ENCODE measurements at places on chromosomes 4 and X. TPM values are rescaled to one million over a fixed set of nuclear protein-coding genes. Genes with fewer than 3 reads are reported as not detected.

The USP27X gene
- 13.5 TPM for total RNA-seq

The EVC gene
- total RNA-seq = not detected

The CFI gene
- 0.19 TPM for total RNA-seq

The PDZD4 gene
- 1.3 TPM for total RNA-seq

The CCDC110 gene
- total RNA-seq = not detected

The PAGE5 gene
- total RNA-seq = not detected

The STATH gene
- not detected for total RNA-seq

The CORIN gene
- 0.46 TPM for total RNA-seq

The RASL11B gene
- total RNA-seq = 23.3 TPM

The OTUD6A gene
- not detected for total RNA-seq

The IL21 gene
- not detected for total RNA-seq

The PDE6B gene
- not detected for total RNA-seq

Measured in Caco-2 (cell line).